CD8-positive, alpha-beta memory T cell (primary cell): ENCODE measurements at places on chromosomes 2 and 18. TPM values are rescaled to one million over a fixed set of nuclear protein-coding genes. Genes with fewer than 3 reads are reported as not detected.

The FBXO15 gene
- total RNA-seq = 0.55 TPM

DNA sequence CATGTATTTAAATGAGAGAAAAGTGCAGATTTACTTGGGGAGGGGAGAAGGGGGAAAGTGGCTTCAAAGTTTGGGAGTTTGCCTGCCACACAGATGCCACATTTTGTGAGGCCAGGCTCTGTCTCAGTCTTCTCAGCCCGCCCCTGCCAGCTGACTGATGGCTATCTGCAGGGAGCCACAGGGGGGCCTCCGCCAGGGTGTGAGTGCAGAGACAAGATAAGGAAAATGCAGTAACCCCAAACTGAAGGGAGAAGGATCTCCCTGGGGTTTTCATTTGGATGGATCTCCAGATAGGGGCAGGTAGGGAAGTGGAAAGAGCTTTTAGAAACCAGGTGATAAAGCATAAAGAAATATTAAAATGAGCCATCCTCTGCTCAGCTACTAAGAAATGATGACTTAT is 128.8 kb downstream of the ZNF521 start:
- no peaks in the 10 kb centered on the region for H3K27me3 ChIP-seq
- no peak overlapping the region for H3K27ac ChIP-seq
- H3K4me1 ChIP-seq = no peaks in the 10 kb centered on the region
- no peak overlapping the region for H3K4me3 ChIP-seq
- H3K36me3 ChIP-seq = no peaks in the 10 kb centered on the region

DNA sequence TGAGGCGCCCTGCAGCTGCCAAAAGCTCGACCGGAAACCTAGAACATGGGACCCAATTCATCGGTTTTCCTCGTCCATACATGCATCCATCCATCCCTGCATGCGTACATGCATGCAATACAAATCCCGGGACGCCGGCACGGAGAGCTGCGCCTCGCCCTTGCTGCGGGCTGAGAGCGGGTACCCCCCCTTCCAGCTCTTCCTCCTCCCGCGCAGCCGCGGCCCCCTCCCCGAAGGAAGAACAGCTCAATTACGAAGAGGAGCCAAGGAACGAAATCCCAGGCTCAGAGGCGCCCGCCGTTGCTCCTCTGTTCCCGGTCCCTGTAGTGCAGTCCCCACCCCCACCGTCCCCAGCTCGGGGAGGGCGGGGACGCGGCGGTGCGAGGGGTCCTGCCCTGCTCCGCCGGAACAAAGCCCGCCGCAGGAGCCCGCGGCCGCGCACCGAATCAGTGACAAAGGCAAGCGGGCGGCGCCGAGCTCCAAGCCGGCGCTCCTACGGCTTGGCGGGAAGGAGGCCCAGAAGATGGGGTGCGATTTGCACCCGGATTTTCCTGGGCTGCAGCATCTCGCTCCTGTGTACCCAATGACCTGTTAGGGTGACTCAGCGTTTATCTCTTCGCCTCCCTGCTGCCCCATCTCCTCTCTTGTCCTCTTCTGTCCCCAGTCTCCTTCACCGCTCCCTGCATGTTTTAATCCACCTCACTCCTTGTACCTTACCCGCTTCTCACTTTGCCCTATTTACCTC is 8.9 kb upstream of the POU3F3 start:
- H3K27me3 ChIP-seq = peaks cover 20% of the 10 kb centered on the region
- no peaks in the 10 kb centered on the region for H3K36me3 ChIP-seq
- DNase-seq = no peak

- no peaks in the 10 kb centered on the region for H3K36me3 ChIP-seq
- DNase-seq = no peak
- H3K4me3 ChIP-seq = no peak overlapping the region
- H3K27ac ChIP-seq = no peak overlapping the region
Measured at GRCh38 chr2:181314551-181314950, 142.6 kb upstream of the ITGA4 start.

- H3K4me3 ChIP-seq = peak overlapping the region; percentile 75
- H3K27me3 ChIP-seq = no peaks in the 10 kb centered on the region
- no peaks in the 10 kb centered on the region for H3K36me3 ChIP-seq
- H3K4me1 ChIP-seq = peaks cover 70% of the 10 kb centered on the region
Measured at GRCh38 chr18:79681484-79682387, 2.1 kb downstream of the CTDP1 start.

DNA sequence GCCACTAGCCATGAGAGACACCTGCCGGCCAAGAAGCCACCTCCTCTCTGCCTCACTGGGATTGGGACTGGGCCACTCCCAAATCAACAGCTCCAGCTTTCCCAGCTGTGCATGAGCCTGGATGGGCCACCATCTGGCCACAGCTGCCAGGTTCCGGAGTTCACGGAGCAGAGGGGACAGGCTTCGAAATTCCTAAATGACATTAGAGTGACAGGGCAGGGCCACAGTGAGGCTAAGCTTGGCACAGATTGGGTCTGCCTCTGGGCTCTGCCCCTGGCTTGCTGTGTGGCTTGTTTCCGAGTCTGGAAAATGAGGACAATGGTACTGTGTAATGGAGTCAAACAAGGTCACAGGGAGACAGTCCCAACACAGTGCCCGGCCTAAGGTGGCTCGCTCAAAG is 6.5 kb downstream of the DIPK1C start:
- no peaks in the 10 kb centered on the region for H3K36me3 ChIP-seq
- H3K4me1 ChIP-seq = no peaks in the 10 kb centered on the region
- no peak for DNase-seq
- no peak overlapping the region for H3K4me3 ChIP-seq
- no peak overlapping the region for H3K27ac ChIP-seq

DNA sequence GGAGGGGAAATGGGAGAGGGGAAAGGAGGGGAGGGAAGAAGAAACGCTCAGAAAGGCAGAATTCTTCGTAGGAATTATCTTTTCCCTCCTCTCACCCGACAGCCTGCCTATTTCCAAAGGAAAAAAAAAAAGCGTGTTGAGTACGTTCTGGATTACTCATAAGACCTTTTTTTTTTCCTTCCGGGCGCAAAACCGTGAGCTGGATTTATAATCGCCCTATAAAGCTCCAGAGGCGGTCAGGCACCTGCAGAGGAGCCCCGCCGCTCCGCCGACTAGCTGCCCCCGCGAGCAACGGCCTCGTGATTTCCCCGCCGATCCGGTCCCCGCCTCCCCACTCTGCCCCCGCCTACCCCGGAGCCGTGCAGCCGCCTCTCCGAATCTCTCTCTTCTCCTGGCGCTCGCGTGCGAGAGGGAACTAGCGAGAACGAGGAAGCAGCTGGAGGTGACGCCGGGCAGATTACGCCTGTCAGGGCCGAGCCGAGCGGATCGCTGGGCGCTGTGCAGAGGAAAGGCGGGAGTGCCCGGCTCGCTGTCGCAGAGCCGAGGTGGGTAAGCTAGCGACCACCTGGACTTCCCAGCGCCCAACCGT is at the start of gene GAD1:
GAD1 (plus strand) TSS at position 384 of the 589 bp plus-strand sequence. CDS start 1,705 bp downstream, outside the sequence.
- no peaks in the 10 kb centered on the region for H3K36me3 ChIP-seq
- H3K4me1 ChIP-seq = peaks cover 59% of the 10 kb centered on the region
- H3K4me3 ChIP-seq = peak within 1 kb of the TSS; percentile 58
- peak; percentile 27 for DNase-seq
- peaks cover 76% of the 10 kb centered on the region for H3K27me3 ChIP-seq
